Fibroblast of mammary gland (primary cell): ENCODE measurements at places on chromosomes 7 and 10.
A peak's percentile ranks its signal among the peaks of the same experiment; 100 is the strongest.

- DNase-seq, result peak; percentile 76
Measured at GRCh38 chr7:70698219-70698832, 433.6 kb upstream of the GALNT17 start.

DNA sequence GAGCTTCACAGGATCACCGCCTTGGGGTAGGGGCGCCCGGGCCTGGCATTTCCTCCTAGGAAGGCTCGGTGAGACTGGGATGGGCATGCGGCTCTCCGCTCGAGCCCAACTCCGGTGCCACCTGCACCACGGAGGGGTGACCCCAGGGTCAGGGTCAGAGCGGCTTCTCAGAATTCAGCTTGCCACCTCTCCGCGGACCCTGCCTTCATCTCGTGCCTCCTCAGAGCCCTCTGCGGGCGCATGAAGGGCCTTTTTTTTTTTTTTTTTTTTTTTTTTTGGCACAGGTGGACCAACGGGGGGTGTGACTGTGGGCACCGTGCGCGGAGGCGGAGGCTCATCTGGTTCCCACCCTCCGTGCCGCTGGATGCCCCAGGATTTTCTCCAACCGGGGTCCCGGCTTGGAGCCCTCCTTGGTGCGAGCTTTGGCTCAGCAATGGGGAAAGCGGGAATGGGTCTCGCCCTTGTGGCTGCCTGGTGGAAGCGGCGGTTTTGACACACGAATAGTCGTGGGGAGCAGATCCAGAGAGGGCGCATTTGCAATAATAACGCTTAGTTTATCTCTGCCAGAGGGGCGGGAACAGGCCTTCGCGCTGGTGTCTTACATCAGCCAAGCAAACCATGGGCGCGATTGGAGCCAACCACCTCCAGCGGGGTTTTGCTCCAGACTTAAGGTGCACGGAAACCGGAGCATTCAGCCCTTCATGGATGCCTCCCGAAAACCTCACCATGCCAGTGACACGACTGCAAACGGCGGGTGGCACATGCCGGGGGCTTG, 5.0 kb upstream of the TNRC18 start:
- peak; percentile 89 for DNase-seq

- DNase-seq, result no peak
Measured at GRCh38 chr7:98974205-98974604, 95.9 kb downstream of the TRRAP start.

GRCh38 chr7:68694656-68695055, 903.6 kb upstream of the AUTS2 start:
- DNase-seq, result no peak

GRCh38 chr10:5708356-5708755, 23.7 kb downstream of the TASOR2 start:
- DNase-seq, result no peak

DNA sequence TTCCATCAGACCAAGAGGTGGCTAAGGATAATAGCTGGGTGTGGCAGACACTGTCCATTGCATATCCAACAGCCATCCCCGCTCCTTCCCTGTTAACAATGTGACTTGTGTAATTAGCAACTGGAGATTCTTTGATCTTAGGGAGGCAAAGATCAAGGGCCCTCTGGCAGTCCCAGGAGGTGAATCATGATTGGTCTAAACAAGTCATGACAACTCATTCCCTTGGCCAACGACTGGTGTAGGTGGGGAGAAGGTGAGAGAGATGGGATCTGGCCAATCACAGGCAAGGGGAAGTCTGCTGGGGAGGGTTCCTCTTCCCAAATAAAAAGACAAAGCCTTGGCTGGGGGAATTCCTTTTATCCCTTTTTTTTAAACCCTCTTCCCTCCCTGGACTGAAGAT, 46.2 kb upstream of the COMTD1 start:
- DNase-seq, result no peak

DNA sequence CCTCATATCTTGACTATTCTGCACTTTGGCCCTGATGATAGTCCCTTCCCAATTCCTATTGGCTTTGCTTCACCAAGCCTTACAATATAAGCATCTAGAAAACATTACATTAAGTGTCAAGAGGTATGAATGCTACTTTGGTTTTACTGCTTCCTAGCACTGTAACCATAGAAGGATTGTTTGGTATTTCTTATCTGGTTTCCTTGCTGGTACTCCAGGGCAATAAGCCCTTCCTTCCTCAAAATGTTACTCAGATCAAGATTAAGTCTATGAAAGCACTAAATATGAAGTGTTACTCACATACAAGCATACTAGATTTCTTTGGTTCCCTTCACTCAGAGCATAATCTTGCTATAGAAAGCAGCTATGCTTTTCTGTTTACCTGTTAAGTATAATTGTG, 492.5 kb downstream of the ETV1 start:
- no peak for DNase-seq

- DNase-seq, result no peak
Measured at GRCh38 chr7:103106005-103106702, 31.2 kb downstream of the ARMC10 start.

GRCh38 chr7:97457054-97457453, 274.8 kb upstream of the TAC1 start:
- DNase-seq, result no peak

GRCh38 chr10:31958856-31959255, 30.2 kb upstream of the ARHGAP12 start:
- no peak for DNase-seq

DNA sequence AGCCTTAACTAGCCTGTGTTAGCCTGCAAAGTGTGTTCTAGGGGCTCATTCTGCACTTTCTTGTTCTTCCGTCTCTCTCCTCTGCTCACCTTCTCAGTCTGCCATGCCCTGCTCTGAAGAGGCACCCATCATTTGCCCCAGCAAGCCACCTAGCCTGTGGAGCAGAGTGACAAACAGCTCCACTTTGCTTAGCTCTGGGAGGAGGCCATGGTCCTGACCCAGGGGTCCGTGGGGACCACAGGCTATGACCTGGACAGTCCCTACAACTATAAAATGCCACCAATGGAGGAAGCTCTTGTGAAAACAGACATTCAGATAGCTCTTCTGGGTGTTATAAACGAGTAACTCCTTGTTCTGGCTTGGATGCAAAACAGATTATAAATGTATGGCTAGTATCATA, 1029.6 kb downstream of the CNTNAP2 start:
- DNase-seq, result no peak

- DNase-seq, result no peak
Measured at GRCh38 chr10:84607044-84607443, 278.7 kb downstream of the CCSER2 start.

DNA sequence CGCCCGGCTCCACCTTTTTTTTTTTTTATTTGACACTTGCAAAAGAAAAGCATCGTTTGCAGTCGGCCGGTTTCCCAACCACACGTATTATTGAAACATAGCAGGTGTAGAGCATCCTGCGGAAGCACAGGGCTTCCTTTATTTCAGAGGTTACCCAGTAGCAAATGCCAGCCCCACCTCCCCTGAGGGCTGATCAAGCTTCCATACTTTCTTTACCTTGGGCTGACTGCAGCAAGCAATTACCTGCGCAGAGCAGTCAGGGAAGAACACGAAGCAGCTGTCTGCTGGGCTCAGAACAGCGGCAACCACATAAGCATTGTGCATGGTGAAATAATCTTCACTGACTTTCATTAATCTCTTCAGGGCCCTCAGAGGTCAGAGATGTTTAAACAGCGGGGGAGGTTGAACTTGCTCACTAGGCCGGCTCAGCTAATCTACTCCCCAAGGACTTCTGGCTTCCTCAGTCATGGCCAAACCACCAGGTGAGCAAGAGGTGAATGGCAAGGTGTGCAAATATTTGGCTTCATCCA, 784.7 kb upstream of the AUTS2 start:
- no peak for DNase-seq

DNA sequence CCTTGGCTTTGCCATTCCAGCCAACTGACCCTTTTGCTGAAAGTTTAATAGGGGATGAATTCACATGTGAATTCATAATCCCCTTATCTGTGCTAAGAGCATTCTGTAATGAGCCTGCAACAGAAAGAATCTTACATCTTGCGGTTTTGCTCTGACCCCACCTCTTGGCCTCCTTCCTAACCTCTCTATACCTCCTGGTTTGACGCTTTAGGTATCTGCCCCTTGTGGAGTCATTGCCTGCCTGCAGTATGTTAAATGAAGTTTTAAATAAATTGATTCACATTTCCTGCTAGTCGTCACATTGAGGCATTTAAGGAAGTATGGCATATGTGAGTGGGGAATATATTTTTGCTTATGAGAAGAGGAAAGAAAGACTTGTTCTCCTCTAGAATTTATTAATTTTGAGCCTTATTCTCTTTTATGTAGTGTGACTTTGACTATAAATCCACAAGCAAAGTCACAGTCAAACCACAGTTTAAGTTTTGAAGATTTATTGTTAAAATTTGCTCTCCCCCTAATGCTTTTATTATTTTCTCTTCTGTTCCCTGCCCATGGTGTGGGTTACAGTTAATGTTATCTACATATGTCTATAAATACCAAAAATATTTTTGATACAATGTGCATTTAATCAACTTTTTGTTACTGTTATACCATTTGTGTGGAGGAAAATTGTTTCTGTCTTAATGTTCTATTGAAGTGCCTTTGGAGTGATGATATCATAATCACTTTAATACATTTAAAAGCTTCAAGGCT, 60.9 kb downstream of the LRMDA start:
- no peak for DNase-seq

DNA sequence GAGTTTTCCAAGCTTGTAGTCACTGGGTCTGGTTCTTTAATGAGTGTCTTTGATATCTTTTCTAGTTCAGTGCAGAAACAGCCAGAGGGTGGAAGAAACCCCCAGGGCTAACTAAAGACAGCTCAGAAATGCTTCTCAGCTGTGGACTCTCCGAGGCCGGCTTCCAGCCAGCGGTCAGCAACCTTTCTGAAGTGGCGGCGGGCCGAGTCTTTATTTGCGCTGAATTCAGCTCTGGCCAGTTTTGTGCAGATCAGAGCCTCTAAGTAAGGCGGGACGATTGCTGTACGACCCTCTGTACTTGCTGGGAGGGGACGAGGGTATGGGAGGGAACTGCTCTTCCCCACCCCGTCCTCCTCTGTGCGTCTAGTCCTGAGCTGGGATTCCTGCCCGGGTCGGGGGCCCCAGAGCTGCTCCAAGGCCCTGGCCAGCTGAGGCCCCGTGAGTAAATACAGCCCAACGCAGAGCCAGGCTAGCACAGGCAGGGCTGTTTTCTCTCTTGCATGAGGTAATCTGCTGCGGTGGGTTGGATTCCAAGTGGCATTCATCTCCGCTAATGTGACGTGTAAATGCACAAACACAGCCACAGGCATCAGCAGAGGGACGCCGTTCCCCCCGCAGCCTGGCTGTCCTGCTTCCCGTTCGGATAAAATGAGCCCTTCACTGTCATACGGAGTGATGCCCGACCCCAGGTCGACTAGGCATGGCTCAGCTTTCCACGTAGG, 159.8 kb downstream of the PIP4K2A start:
- peak; percentile 88 for DNase-seq

GRCh38 chr7:155598810-155599210, 45.7 kb upstream of the RBM33 start:
- peak; percentile 71 for DNase-seq

GRCh38 chr7:47681249-47681810, 99.4 kb upstream of the TNS3 start:
- no peak for DNase-seq

DNA sequence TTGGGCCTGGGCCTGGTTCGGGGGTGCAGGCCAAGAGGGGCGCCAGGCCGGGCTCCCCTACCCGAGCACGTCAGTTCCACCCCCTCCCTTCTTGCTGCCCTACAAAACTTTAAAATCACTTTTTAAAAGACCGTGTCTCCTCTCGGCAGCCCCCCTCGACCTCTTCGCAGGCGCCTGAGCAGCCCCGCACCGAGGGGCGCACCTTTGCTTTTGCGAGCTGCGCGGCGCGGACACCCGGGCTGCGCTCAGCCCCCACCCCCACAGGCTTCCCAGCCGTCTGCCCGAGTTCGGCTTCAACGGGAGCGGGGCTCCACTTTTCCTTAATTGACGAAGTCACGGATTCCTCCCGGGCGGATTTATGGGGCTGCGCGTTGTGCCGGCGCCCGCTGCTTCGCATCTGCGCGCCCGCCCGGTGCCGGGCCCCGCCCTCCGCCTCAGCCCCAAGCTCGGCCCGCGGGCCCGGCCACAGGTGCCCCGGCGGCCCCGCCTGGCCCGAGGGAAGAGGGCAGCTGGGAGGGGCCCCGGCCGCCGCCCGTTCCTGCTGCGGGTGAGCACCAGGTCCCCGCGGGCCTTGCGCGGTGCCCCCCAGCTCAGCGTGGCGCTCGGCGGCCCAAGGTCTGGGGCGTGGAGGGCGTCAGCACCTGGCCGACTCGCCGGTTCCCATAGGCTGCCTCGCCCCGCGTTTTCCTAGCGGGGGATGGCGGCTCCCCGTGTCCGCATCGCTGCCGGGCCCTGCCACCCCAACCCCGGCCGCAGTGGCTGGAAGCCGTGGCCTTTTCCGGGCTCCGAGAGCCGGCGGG, 10.8 kb upstream of the MNX1 start:
- DNase-seq, result no peak

DNA sequence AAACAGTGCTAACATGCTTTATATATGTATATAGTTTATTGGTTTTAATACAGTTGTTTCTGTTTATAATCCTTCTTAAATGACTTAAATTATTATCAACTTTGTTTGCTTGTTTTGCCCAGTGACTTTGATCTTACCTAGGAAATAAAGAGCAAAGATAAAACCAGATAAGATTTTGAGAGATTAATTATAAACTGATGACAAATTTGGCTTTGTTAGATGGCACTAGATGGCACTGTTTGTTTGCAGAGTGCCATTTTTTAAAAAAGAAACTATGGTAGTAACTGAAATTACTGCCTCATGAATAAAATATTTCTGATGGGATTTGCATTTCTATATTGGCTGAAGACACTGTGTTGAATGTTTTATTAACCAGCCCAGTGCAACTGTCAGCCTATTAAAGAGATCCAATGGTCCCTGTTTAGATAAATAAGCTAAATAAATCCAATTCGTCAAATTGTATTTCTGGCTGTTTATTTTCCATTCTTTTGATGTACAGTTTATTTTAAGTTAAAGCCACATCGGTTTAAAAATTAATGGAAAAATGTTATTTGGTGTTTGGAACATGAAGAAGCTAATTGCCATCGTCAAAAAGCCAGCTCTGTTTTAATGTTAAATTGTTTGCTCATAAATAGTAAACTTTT, 28.7 kb downstream of the VTI1A start:
- peak; percentile 33 for DNase-seq

DNA sequence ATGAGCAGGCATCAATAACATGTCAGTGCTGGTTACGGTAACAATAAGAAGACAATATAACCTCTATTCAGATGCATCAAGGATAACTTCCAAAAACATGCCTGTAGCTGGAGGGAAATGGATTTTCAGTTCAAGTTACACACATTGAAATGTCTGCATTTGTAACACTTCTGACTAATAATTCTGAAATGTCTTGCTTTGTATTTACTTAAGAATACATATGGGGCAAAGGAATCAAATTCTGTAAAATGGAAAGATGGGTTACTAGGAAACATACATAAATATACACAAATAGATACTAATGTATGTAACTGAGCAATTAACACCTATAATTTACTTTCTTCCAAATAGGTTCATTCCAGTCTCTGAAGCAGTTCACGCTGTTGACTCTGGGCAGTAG, 18.6 kb upstream of the MTPN start:
- no peak for DNase-seq
